NCI-H1436 (cell line): ENCODE measurements at places on chromosomes 5 and 9.
A peak's percentile ranks its signal among the peaks of the same experiment; 100 is the strongest.

GRCh38 chr9:135602789-135603481 lies 36.4 kb downstream of the GLT6D1 start:
- peak; percentile 17 for DNase-seq

- no peak for DNase-seq
Measured at GRCh38 chr9:77807281-77807683, 159.2 kb upstream of the GNA14 start.

GRCh38 chr5:159359408-159359807 lies 29.1 kb upstream of the IL12B start:
- DNase-seq, result no peak

DNA sequence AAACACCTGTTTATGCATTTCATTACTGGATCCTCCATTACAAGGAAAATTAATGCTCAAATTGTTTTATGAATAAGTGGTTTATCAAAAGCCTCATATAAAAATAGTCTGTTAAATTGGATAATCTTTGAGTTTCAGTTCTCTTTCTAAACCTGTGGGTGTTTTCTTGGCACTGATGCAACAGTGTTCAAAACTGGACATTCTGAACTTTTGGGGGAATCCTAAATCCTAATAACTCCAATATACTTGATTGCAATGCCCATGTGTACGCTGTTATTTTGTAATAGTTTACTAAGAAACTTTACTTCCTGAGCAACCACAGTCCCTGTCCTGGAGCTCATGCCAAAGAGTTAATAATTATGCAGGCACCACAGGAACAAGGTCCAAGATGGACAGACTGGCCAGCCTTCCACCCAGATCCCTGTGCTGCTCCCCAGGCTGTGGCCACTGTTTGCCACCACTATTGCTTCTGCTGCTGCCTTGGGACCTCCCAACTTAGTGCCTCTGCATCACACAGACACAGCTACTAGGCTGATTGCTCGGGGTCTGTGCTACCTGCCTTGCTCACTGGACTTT lies 14.0 kb downstream of the IRGM start:
- DNase-seq, result no peak

DNA sequence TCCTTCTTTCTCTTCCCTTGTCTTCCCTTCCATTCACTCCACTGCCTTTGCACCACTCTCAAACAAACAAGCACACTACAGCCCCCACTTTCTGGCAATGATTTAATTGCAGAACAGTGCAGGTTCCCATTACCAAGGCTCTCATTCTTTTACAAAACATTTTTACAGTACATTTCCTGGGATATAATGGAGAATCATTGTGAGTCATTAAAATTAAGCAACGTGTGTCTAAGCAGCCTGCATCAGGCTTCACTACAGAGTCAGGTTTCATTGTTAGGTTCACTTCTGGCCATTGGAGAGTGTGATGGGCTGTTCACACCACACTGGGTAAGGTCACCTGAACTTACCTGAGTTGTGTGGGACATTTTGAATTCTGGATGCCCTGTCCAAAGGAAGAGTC lies 303.5 kb downstream of the TRIM32 start:
- no peak for DNase-seq

DNA sequence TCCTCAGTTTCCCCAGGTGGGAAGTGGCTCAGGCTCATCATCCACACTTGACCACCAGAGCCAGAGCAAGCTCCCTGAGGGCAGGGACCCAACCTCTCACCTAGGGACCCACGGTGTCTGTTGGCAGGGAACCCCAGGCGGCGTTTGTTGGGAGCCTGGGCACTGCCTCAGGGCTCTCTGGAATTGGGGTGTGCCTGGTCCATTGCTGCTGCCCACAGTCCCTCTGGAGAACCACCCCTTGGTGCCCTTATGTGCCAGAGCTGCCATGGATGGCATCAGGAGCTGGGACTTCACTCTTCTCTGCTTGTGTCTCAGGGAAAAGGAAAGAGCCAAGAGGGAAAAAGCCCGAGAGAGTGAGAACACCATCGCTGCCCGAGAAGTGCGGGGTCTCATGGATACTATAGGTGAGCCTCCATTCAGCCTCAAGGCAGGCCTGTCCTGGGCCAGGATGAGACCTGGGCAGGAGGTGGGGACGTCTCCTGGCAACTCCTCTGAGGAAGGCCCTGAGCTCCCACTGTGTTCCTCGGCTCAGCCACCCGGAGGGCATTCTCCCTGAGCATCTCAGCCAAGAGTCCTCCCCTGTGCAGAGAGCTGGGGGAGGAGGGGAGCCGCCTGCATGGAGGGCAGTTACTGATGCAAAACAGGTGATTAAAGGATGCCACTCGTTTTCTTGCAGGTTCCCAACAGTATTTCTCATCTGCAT lies 4.5 kb downstream of the CCDC180 start:
- DNase-seq, result no peak

DNA sequence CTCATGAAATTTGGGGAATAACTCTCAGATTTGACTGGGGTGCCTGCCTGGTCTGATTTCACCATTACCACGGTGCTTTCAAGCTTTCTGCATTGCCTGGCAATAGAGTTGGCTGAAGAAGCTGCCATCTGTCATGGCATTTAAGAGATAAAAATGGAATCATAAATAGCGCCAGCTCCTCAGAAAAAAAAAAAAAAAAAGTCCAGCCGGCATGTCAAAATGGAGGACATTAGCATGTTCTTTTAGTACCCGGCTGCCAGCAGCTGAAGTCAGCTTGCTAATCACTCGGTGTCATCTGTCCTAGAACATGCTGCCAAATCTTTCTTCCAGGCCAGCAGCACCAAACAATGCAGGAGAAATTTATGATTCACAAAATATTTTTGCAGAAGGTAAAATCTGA lies 57.7 kb upstream of the CER1 start:
- DNase-seq, result no peak

DNA sequence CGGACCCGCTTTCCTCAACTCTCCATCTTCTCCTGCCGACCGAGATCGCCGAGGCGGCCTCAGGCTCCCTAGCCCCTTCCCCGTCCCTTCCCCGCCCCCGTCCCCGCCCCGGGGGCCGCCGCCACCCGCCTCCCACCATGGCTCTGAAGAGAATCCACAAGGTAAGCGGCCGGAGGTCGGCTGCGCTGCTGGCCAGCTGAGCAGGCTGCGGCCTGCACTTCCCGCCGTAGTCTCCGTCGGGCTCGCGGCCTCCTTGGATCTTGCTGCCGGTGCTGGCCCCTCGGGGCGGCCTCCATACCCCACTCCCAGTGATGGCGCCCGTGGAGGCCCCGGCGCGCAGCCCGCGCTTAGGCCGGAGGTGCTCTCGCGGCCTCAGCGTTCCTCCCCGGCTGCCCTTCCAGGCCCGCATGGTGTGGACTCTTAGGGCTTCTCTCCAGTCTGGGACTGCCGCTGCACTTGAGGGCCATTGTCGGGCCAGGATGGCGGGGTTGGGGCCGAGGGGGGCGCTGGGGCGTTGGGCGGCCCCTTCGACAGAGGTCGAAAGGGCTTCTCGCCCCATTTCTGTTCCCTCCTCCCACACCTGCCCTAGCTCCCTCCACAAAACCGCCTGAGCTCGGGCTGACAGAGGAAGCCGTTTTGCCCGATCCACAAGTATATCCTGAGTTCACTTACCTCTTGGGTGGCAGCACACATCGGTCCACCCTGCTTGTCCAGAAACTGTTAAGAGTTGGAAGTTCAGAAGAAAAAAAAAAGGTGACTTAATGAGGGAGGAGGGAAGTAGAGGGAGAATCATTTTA lies 714 bp downstream of the UBE2D2 start:
- DNase-seq, result peak; percentile 52

DNA sequence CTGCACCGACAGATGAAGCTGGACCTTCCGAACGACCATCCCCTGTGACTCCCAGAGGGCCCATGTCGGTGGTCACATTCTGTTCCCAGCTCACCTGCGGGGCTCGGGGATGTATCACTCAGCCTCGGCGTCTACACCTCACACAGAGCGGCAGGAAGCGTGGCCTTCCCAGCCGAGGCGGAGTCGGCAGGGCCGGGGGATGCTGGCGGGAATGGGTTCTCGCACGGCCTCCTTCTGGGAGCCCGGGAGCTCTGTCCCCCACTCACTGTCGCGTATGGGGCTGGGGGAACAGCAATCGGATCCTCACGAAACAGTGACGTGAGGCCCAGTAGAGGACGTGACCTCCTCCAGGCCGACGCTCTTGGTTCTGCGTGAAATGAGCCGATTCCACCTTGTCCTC lies 20.4 kb downstream of the NACC2 start:
- no peak for DNase-seq

GRCh38 chr5:179114756-179115155 lies 54.6 kb downstream of the ZNF354C start:
- DNase-seq, result no peak

DNA sequence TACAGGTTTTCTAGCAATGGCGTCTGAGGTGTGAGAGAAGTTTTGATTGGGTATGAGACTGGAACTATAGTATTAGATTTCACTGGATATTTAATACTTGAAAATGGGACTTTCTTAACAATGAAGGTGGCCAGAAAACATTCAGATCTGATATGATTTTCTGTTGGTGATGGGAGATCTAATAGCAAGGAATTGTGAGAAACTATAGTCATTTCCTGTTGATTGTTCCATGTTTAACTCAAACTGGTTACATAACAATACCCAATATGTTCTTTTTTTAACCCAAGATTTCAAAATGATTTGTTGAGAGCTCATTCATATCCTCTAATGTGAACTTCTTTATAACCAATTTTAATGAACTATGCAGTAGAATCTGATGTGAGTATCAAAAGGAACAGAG lies 793.2 kb upstream of the RGMB start:
- DNase-seq, result no peak

DNA sequence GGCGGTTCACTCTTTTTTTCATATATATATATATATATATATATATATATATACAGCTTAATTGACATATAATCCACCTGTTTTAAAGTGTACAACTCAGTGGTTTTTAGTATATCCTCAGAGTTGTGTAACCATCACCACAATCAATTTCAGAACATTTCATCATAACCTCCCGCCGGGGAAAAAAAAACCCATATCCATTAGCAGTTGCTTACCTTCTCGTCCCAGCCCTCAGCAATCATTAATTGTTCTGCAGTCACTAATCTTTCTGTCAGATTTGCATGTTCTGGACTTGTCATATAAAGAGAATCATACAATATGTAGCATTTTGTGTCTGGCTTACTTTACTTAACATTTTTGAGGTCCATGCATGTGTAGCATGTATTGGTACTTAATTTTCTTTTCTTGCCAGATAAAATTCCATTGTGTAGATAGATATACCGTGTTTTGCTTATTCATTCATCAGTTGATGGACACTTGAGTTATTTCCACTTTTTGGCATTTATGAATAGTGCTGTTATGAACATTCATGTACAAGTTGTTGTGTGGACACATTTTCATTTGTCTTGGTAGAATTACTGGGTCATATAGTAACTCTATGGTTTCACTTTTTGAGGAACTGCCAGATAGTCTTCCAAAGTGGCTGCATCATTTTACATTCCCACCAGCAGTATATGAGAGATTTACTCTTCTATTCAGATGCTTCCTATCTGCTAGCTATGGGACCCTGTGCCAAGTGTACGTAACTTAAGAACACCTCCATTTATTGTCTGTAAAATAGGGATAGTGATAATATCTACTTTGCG lies 3.5 kb upstream of the RNF145 start:
- DNase-seq, result no peak

DNA sequence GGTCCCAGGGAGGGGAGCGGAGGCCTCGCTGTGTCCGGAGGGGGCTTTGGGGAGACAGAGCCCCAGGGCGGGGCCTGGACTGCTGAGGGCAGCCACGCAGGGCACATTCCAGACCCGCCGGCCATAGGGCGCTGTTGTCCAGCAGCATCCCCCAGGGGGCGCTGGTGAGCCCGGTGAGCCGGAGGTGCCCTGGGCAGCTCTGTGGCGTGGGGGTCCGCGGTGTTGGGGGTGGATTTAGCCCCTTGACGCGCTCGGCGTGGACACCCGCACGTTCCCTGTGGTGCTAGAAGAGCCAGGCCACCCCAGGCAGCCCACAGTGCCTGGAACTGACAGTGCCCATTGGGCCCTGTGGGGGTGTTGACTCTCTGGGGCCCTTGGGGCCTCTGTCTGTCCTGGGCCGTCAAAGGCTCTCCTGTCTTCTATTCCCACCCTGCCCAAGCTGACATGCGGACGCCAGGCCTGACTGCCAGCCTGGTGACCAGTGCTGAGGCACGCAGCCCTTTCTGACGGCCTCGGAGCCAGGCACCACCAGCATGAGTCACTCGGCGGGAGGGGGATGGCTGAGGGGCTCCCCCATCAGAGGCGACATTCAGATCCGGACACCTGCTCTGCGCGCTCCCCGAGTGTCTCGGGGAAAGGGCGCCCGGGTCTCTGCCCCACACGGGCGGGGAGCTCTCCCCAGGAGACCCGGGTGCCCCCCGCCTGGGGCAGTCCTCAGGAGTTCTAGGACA lies 23.9 kb downstream of the TPPP start:
- no peak for DNase-seq

- no peak for DNase-seq
Measured at GRCh38 chr9:5388026-5388819, 48.5 kb upstream of the RLN1 start.

GRCh38 chr9:18666986-18667772 lies 193.2 kb downstream of the ADAMTSL1 start:
- no peak for DNase-seq

DNA sequence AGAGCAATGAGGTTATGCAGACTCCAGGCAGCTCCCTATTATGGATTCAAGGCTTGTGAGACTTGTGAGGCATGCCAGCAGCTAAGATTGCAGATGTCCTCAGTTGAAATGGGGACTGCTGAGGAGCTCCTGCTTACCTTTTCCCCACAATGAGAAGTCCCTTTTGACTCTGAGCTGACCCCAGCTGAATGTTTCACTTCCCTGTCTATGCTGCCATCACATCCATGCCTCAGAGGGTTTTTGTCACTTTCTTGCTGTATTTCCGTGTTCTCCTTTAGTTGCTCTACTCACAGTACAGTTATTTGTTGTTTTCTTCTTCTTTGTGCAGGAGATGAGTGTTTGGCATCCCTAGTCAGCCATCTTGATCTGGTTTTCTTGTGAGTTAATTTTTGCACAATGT lies 18.8 kb upstream of the OR2S2 start:
- no peak for DNase-seq

GRCh38 chr5:159097784-159098602 lies 1.7 kb downstream of the EBF1 start:
- no peak for DNase-seq

DNA sequence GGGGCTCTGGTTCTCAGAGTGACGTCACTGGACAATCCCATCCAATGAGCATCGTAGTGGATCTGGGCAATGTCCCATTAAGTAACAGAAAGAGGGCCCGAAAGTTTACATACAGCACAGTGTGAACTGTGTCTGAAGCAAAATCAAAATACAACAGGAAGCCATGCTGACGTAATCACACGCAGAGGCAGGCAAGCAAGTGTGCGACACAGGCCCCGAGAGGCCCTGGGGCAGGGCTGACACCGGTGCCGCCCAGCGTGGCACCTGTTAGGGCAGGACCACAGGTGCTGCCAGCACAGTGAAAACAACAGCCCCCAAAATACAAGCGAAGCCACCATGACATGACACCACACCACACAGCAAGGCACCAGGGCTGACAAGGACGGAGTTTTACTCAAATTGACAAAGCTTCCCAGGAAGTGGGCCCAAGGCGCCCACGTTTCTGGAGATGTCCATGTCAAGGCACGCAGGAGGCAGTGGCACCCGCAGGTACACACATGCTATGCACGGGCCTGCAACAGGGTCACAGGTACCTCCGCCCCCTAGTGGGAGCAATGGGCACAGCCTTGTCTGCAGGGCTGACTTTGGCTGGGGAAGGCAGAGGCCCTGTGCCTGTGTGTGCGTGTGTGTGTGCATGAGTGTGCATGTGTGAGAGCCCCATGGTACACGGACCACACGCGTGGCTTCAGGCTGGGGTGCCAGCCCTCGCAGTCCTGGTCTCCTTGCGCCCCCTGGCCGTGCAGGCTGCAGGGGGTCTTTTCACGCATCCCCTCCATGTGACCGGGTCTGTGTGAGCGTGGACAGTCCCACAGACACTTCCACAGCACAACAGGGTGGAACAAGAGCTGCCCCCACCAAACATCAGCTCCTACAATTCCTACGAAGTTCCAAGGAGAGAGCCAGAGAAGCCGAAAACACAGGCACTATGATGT lies 19.6 kb downstream of the QSOX2 start:
- DNase-seq, result peak; percentile 34
